NCI-H446 treated with DMSO at 0.1 percent for 48 hours (cell line): ENCODE measurements at places on chromosomes 6 and 20.

GRCh38 chr6:22667855-22668254, 98.5 kb downstream of the HDGFL1 start:
- DNase-seq: no peak

DNA sequence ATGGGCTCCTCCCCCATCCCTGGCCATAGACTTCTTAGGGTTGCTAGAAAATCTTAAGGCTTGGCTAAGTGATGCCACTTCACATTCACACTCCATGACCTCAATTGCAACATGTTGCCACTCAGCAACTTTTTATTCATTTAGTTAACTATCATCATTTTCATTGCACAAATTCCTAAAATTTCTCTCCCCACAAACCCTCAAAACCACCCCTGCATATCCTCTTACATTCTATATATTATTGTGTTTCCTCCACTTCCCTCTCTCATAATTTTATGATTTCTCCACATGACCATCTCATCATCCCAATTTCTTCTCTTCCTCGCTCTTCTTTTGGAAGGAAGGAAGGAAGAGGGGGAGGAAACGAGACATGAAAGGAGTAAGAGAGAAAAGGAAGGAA, 436.0 kb downstream of the HACE1 start:
- no peak for DNase-seq

DNA sequence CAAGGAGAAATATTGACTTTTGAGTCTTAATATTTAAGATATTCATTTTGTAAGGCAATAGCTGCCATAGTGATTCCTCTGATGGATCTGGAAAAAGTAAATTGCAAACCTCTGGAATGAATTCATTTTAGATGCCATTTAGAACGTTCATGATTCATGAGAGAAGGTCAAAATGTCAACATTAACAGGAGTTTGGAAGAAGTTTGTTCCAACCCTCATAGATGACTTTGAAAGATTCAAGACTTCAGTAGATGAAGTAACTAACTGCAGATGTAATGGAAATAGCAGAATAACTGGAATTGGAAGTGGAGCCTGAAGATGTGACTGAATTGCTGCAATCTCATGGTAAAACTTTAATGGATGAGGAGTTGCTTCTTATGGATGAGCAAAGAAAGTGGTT, 100.9 kb upstream of the CCN2 start:
- DNase-seq: no peak

DNA sequence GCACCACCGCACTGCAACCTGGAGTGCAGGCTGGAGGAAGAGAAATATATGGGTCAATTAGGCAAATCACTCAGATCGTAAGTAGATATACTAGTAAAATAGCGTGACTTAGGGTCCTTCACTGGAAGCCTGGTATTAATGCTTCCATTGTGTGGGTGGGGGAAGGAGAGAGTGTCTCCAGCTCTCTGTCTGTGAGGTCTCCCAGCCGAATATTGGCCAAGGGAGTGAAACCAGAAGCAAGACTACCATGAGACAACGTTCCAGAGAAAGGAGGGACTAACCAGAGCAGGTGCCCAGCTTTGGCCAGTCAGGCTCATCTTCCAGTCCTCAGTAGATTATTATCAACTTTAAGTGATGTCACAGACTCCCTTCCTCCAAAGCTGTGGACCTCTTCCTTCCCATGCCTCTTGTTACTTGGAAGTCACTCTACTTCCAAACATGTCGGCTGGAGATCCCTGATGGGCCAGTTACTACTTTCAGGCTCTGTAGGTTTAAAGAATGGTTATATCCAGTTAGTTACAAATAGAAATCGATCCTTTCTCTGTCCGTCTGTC, 28.8 kb downstream of the MTHFD1L start:
- no peak for DNase-seq

DNA sequence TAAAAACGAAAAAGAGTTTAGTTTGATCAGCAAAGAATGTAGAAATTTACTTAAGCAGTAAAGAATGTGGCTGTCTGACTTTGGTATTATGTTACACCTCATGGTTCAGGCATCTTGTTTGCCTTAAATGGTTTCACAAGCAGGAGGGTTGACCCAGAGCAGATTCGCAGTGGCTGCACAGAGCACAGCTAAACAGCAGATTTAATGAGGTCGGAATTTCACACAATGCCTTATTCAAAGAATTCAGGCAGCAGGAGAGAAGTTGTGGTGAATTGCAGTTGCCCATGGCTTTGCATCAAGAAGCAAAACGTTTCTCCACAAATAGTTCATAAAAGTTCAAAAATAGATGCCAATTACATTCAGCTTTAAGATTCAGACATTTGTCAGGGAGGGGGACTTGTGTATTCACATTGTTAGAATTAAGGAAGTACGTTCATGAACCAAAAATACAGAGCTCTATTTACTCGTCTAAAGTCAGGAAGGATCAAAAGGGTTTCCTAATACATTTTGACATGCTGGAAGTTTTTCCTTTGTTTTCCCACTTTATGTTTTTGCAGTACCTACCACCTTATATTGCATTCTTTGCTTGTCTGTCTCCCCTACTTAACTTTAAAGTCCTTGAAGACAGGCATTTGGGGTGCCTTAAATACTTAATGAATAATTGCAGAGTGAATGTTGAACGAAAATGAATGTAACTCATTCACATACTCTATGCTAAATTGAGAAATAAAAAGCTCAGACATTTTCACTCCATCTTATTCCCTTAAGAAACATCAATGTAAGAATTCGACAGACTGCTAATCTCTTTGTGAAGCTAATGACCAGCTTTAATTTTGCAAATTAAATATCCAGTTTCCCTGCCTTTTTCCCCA, 1163.6 kb upstream of the CITED2 start:
- DNase-seq: no peak

DNA sequence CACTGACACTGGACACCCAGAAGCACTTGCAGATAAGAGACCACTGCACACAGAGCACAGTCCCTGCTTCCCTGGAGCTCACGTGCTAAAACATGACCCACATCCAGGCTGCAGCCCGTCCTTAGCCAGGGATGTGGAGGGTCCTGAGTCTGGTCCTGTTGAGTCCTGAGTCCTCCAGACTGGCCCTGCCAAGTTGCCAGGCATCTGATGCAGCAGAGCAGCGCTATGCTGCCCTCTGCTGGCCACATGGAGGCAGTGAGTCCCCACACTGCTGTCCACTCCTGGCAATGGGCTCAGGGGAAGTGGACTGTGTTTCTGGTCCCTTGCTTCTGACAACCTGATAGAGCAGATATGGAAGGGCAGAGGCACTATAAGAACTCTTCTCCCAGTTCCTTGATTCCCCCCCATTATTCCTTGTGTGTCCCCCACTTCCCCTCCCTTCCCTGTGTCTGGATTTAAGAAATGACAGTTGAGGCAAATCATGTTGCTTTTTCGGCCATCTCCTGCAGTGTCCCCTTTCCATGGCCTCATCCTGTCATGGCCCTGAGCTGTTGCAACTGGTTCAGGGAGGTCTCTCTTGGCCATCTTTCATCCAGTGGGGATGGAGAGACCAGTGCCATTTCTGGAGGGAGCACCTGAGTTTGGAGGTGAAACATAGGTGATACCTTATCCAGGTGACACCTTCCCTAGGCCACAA, 86.0 kb downstream of the DHX35 start:
- peak; percentile 27 for DNase-seq

- no peak for DNase-seq
Measured at GRCh38 chr6:6492675-6493074, 95.8 kb upstream of the LY86 start.

GRCh38 chr6:125995972-125996580, 9.7 kb downstream of the TRMT11 start:
- peak; percentile 50 for DNase-seq

GRCh38 chr20:1212607-1213396, 9.5 kb downstream of the C20orf202 start:
- no peak for DNase-seq

DNA sequence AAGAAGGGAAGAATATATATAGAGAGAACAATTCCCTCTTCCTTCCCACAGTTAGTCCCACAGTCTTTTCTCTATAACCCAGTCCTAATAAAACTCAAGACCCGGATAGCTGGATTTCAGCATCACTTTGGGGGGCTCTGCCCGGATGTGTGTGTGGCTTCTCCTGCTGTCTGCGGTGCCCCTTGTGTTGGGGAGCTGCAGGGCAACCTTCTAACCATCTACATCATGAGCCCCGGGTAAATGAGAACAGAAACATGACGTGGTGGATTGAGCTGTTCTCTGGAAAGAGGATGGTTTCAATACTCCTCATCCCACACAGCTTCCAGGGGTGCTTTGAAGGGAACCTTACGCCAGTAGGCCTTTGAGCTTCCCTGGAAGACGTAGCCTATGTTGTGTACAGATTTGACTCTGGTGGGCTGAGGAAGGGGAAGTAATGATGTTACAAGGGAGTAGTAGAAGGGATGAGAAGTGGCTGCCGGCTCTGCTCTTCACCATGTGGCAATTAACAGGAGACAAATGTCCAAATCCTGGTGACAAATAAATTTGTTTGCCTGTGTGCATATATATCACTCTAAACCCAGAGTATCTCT, 13.5 kb upstream of the PRDM1 start:
- no peak for DNase-seq

GRCh38 chr20:22583773-22584521, 425 bp downstream of the FOXA2 start:
- DNase-seq: no peak

DNA sequence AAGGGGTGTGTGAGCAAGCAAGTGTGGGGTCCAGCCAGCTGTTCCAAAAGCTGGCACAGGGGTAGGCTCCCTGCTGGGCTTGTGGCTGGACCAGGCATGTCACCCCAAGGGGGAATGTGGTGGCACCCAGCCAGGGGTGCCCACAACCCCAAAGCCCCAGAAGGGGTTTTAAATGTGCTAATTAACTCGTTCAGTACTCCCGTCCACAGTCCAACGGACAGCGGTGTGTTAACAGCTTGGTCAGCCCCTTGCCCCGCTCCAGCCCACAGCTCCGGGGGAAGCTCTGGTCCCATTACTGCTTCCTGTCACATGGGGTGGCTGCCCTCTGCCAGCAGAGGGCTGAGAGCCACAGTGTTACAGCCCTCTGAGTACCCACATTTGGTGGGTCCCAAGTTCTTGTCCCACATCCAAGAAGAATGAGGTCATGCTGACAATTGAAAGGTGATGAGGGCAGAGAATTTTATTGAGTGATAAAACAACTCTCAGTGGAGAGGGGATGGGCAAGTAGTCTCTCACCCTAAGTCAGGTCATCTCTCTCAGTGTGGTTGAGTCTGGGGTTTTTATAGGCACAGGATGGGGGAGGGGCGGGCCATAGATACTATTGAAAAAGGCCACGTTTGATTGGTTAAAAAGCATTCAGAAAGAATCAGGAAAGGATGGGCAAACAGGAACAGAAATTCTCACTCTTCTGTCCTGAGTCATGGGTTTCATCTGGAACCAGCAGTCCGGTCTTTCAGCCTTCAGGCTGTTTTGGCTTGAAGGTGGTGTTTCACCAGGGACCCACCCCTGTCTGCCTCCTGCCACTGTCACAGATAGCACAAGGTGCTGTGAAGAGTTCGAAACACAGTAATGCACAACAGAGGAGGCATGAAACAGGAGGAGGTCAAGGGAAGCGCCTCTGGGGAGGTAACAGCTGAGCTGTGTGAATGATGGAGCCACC, 238.5 kb downstream of the NFATC2 start:
- DNase-seq: no peak
